ENCODE measurements at places on chromosomes 6 and 20.

- no peak for DNase-seq
Observed at GRCh38 chr6:67914419-67914818, 720.7 kb upstream of the ADGRB3 start.

DNA sequence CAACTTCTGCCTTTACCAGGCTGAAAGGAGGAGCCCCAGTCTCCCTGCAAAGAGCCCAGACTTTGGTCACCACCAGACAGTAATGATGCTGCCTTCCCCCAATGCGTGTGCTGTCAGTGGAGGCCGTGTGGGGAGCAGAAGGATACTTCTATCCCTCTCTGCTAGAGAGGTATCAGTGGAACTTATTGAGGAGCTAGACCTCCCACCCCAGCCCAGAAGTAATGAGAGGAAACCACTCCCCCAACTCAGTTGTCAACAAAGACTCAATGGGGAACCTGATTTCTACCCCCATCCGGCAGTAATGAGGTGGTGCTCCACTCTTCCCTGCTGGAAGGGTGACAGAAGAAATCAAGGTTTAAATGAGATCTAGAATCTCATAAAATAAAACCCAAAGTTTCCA is 4.4 kb upstream of the WFDC8 start:
- no peak for DNase-seq

DNA sequence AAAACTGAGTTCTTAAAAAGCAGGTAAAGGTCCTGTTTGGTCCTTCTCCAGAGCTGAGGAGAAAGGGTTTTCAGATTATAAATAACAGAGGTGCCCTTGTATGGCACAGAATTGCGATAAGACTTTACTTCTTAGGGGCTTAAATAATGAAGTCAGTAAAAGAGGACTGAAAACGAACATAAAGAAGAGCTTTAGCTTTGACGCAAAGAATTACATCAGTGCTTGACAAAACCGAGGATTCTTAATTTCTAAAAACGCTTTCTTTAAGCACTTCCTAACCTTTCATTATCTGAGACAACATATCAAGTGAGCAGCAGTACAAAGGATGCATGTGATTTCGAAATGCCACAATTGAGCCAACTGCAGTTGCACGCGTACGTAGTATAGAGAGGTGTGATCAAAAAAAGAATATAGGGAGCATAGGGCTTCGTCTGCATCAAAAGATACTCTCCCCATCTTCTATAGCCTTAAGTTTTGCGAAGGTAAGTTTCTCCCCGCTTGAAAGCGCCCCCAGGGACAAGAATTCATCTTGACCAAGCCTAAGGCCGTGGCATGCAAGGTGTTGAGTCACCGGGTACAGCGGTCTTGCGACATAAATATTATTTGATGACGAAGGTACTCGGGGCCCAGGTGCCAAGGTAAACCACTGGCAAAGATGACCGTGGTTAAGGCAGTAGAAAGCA is 778 bp upstream of the LOC128125822 start:
- no peak for DNase-seq

DNA sequence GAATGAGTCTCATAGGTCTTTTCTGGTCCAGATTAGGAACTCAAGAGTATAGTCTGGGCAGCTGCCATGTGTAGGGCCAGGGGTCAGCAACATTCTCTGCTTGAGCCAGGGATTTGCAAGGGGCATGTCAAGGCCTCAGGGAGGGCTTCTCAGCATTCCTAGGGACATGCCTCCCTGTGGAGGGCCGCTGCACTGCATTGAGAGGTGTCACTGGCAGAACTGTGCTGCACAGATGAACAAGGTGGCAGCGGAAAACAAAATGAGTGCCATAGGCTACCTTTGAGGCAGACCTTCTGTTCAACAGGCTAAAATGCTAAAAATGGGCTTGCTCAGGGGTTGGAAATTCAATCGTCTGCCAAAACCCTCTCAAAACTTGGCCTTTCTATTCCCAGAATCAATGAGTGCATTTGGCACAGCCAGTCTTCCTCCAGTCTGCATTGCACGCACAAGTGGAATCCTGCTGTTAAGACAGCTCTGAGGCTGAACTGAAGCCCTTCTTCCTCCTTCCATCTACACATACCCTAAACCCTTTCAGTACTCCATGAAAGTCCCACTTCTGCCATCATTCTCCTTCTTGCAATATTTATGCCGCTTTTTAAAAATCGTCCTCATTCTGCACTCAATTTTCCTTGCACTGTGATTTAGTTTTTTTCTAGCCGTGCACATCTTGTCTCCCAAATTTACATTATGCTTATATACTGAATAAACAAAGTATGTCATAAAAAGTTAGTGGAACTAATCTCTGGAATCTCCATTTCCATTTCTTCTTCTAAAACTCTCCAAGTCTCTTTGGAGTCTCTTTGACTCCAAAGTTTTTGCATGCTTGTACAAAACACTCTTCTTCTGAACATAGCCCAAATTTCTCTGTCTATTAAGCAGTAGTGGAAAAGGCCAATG is 51.7 kb downstream of the SLC26A8 start:
- no peak for DNase-seq

- no peak for DNase-seq
Observed at GRCh38 chr6:156189195-156189594, 588.0 kb upstream of the ARID1B start.

DNA sequence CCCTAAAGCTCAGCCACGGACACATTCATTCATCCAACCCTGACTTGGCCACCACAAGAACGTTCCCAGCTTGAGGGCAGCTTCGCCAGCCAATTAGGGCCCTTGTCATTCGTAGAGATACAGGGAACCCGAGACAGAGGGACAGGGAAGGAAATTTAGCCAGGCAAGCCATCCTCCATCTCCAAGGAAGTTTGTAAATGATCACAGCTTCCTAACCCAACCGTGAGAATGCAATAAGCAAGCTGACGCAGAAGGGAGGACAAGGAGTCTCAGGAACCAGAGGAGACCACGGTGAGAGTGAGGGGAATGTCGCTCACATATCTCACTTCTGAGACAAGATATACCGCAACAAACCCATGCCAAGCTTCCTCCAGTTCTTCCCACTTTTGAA is 1.4 kb downstream of the TRAM2 start:
- DNase-seq = no peak

DNA sequence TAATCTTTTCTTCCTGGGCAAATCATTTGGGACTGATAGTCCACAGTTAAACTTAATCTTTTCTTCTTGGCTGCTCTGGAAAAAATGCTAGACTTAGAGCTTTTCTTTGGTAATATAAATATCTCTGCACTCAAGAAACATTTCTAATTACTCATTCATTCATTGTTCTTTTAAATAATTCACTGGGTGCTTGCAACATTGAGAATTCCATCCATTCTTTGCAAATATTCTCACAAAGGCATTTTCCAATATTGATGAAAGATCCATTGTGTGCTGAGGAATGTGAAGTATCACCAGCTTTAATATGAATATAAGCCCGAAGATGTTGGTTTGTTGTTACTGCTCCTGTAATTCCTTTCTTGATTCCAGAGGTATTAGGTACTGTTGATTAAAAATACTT is 38.4 kb downstream of the AKAP7 start:
- no peak for DNase-seq

GRCh38 chr20:50191065-50191543 is 474 bp downstream of the CEBPB start:
- DNase-seq = no peak

DNA sequence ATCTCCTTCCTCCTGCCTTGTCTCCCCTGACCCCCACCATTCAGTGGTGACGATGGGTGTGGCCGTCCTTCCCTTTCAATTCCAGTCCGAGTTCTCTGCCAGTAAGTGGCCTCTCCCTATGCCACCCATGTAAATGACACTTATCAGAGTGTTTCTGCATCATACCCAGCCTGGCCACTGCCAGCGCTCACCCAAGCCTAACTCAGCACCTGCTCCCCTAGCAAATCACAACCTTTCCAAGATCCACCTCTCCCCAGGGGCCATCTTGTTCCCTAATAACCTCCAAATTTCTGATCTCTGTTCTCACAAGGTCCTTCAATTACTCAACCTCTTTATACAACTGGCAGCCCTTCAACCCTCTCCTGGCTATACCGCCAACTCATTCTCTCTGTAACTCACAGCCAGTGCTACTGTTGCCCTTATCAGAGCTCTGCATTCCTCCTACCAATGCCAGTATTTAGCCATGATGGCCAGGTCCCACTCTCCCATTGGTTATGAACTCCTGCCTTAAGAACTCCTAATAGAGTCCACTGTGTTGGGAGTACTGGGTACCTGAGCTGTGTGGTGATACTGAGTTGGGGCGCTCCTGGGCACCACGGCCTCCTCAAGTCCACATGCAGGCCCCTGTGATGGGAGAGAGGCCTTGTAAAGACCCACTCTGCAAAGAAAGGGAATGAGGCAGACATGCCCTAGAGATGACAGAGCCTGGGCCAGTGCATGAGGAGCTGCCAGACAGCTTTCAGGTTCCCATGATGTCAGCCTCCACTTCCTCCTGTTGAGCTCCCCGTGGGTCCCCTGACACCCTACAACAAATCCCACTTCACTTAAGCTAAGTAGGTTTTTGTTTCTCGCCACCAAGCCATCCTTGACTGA is 187.4 kb upstream of the RREB1 start:
- DNase-seq = no peak

DNA sequence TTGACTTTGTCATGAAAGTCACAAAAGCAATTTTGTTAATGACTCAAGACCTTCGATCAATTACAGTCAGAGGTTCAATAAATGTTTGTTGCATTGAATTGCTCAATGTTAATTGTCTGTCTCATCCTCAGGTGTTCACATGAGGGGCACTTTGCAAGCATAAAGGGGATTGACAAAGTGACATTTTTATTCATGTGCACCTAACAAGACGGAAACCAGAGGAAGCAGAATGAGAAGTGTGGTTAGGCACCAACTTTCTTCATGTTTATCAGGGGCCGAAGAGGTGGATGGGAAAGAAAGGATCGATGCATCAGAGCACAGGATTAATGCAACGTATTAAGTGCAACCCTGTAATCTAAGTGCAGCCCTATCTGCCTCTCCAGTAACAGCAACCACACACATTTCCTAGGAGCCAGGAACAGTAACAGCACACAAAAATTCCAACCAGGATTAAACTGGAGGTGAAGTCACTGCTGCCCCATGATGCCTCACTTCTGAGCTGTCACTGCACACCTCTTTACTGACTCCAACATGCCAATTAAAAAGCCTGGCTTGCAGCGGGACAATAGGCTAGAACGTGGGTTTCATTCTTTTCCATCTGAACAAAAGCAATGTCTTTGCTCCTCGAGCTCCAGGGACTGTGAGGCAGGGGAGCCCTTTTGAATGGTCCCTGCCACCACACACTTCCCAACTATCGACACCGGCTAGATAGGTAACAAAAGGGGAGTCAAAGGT is 262.7 kb downstream of the CD83 start:
- no peak for DNase-seq

- DNase-seq = no peak
Observed at GRCh38 chr20:59040667-59041066, 1.9 kb downstream of the PRELID3B start.

DNA sequence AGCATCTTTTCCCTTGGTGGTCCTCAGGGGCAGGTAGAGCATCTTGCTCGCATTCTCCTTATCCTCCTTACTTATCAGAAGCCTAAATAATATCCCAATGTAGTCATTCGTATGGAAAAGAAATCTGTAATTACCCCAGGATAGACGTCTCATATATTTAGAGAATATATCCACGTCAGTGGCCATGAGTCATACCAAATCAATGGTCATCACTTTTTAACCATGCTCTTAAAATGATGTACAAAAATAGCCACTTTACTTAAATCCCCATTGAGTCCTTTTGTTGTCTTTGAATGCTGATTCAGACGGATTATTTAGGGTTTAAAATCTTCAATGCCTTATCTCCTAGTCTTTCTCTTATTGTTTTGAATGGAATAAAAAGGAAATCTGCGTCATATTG is 231.7 kb upstream of the STXBP5 start:
- no peak for DNase-seq

DNA sequence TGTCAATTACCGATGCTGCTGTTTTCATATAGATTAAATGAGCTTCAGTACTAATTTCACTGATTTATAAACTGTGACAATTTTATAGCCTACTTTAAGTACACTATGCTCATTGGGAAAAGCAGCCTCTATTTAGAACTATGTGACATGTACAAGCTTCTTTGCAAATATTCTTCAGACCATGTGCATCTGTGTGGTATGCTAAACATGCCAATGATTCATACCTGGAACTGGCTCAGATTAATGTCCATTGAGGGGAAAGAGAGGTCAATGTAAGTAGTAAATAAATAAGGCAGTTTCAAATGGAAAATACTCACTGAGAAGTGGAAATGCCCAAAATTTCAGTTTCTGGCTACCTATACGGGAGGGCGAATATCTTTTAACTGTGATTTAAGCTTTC is 777.7 kb downstream of the C6orf118 start:
- no peak for DNase-seq

All from right renal cortex interstitium (tissue), 3 donors.